Activated naive CD4-positive, alpha-beta T cell treated with anti-CD3 and anti-CD28 coated beads, Interleukin-2, amount 50 U/mL, for 16 hours (primary cell): ENCODE measurements at places on chromosomes 6 and 20.

DNA sequence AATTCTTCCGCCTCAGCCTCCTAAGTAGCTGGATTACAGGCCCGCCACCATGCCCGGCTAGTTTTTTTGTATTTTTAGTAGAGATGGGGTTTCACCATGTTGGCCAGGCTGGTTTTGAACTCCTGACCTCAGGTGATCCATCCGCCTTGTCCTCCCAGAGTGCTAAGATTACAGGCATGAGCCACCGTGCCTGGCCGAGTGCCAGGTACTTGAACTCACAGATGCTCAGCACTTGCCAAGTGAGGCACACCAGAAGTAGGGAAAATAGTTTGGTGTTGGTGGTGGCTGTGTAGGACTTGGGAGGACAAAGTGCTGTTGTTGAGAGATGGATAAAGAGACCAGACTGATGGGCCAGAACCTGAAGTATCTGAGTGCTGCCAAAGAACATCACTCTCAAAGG lies 40.0 kb upstream of the MBOAT1 start:
- no peak for DNase-seq

- DNase-seq: no peak
Observed at GRCh38 chr6:146595972-146596731, 2.6 kb upstream of the ADGB start.

DNA sequence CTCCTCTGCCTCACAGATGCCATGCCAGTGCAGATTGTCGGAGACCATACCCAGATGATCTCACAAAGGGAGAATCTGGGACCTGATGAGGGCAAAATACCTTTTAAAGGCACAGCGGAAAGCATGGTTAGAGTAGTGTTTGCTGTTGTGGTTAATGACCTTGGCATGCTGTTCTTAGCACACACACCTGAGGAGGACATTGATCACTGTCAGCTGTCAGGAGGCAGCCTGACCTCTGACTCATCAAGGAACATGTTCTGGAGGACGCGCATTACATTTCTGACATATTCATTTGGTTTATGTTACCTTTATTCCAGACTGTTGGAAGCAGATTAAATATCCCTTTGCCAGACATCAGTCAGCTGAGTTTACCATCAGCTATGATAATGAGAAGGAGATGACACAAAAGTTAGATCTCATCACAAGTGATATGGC lies 57.1 kb downstream of the GOPC start:
- no peak for DNase-seq

- no peak for DNase-seq
Observed at GRCh38 chr20:48141660-48142515, 356.6 kb upstream of the SULF2 start.

DNA sequence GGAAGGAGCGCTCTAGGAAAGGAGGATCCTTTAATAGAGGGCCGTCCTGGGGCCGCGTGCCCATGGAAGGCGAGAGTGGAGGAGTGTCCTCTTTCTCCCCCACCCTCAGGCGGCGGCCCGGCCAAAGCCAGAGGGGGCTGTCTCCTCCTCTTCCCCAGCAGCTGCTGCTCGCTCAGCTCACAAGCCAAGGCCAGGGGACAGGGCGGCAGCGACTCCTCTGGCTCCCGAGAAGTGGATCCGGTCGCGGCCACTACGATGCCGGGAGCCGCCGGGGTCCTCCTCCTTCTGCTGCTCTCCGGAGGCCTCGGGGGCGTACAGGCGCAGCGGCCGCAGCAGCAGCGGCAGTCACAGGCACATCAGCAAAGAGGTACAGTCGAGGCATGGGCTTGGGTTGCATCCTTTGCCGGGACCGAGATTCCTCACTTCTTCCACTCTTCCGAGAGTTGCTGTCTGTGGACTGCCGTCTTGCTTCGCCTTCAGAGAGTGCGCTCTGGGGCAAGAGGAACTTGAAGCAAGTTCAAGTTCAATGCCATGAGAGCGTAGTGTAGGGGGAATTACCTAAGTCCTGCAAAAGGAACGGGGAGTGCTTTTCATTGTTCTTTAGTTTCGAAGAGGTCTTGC lies at the start of gene LAMA2:
TSS of gene LAMA2 (plus strand) at position 148 of the 621 bp plus-strand sequence. CDS start at position 256, 108 bp downstream.
- DNase-seq: peak; percentile 11

- no peak for DNase-seq
Observed at GRCh38 chr6:150897400-150897943, 32.0 kb downstream of the MTHFD1L start.

- DNase-seq: peak; percentile 71
Observed at GRCh38 chr6:42390228-42390934, 61.3 kb downstream of the TRERF1 start.

DNA sequence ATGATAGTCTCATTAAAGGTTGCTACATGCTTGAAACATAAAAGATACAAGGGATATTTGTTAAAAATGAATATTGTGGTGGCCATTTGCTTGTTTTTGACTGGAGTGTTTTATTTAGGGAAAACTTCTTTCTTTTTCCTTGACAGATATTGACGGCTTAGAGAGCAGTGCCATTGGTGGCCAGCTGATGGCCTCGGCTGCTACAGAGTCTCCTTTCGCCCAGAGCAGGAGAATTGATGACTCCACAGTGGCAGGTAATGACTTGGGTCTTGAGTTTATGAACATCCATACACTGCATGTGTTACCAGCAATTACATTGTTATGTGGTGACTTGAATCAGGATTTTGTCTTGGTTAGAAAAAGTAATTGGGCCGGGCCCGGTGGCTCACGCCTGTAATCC lies 67.5 kb upstream of the PBOV1 start:
- DNase-seq: no peak

- peak; percentile 63 for DNase-seq
Observed at GRCh38 chr20:330233-331149, 5.1 kb downstream of the SOX12 start.

DNA sequence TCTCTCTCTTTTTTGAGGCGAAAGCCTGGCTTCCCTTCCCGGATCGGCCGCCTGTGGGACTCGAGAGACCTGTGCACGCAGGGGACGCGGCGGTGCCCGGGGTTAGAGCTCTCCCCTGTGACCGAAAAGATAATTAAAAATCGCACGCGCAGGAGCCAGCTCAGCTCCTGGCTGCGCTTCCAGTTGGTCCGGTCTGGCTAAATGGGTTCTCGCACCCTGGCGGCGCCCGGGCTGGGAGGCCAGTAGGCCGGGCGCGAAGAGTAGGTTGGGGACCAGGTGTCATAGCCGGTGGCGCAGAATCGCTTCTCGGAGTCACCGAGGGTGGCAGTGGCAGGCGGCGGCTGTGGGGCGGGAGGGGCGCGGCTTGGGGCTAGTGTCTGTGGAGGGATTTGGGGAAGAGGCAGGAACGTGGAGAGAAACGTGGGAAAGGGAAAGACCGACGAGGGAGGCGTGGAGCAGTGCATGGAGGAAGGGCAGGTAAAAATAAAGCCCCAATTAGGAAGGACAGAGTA lies 41.9 kb upstream of the SUPT3H start:
- peak; percentile 55 for DNase-seq

GRCh38 chr6:74057326-74057725 lies 361.3 kb downstream of the CD109 start:
- no peak for DNase-seq

DNA sequence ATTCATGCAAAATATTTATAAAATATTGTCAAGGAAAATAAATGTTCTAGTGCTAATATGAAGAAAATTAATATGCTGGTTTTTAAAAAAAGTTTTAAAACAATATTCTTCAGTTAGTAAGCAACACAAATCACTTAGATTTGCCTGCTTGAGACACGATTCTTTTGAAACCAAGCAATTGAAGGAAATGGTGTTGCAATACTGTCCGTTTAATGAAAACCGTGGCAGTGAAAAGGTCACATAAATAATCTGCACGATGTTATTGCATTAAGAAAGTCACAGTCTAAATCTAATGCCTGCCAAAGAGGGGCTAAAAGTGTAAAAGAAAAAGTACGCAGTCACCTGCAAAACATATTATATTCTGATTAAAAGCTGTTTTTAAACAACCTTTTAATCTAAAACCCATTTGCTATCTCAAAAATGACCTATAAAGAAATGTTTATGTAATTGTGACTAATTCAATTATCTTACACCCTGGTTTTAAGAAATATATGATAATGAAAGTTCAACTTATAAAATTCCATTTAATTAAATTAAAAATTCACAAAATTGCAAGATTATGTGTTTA lies 143.0 kb downstream of the GMDS start:
- DNase-seq: no peak
